ENCODE measurements at places on chromosomes 6 and 20.

- no peak for DNase-seq
Observed at GRCh38 chr20:64084685-64085152, 521 bp upstream of the LKAAEAR1 start.

- DNase-seq: peak; percentile 61
Observed at GRCh38 chr20:31811796-31812728, 7.1 kb upstream of the MYLK2 start.

GRCh38 chr6:137973201-137973600 lies 106.1 kb downstream of the TNFAIP3 start:
- DNase-seq: peak; percentile 76

GRCh38 chr6:16619777-16620176 lies 141.5 kb downstream of the ATXN1 start:
- no peak for DNase-seq

- peak; percentile 35 for DNase-seq
Observed at GRCh38 chr6:42352856-42353564, 98.7 kb downstream of the TRERF1 start.

DNA sequence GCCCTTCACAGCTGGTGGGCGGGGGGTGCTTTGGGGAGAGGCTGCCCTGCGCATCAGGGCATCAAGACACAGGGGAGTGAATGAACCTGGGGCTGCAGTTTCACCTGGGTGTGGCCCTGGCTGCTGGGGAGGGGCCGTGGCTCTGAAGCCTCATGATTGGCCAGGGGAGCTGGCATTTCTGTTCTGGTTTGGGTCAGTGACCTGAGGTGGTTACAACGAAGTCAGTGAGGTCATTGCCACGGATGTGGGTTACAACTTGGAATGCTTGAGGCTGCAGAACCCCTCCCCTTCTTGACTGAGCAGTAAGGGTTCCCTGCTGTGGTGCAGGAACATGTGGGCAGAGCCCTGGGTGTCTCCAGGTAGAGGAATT lies 3.0 kb downstream of the TCEA2 start:
- DNase-seq: peak; percentile 61

DNA sequence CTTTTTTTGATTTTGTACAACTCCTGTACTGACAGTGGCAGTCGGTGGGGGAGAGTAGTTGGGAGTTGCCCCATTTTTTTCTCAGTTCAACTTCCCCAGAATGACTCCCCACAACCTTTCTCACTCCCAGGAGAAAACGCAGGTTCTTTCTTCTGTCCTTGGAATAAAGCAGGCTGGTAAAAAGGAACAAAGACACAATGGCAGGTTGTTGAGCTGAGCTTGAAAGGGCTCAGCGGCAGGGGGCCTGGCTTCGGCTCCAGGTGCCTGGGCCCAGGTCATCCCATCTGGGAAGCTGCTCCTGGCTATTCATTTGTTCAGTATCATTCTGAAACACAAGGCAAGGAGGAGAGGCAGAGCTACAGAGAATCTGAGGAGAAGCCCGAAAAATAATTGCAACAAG lies 46.2 kb downstream of the PROKR2 start:
- DNase-seq: no peak

- peak; percentile 40 for DNase-seq
Observed at GRCh38 chr6:80477591-80477990, 371.1 kb downstream of the BCKDHB start.

- DNase-seq: no peak
Observed at GRCh38 chr6:90314514-90314913, 17.9 kb upstream of the BACH2 start.

DNA sequence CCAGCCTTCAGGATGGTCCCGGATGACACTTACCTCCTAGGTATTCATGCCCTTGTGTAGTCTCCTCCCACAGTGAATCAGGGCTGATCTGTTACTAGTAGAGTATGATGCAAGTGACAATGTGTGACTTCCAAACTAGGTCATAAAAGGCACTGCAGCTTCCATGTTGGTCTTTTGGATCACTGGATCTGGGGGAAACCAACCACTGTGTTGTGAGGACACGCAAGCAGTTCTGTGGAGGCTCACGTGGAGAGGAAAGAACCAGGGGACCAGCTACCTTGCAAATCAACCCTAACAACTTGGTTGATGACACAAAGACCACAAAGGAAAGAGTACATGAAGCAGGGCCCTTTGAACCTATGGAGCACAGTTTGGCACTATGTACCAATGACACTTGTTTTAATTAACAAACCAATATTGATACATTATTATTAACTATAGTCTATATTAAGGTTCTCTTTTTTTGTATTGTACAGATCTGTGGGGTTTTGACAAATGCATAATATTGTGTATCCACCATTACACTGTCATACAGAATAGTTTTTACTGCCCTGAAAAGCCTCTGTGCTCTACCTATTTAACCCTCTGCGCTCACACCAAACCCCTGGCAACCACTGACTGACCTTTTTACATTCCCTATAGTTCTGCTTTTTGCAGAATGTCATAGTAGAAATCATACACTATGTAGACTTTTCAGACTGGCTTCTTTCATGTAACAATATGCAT lies 16.3 kb upstream of the SDCBP2 start:
- no peak for DNase-seq

DNA sequence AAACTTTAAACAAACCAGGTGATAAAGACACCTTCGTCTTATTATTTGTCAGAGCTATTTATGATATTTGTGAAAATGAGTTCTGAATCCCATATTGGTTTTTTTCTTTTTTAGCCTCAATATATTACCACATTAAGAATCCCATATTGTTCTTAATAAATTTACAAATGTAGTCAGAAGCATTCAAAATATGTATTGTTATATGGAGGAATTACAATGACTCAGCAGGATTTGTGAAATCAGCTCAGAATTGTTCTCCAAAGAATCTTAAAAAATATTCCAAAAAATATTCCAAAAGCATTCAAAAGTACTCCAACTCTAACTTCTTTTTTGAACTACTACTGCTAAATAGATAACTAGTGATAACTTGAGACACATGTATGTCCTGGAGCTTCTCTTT lies 6.5 kb upstream of the ZNF343 start:
- peak; percentile 30 for DNase-seq

DNA sequence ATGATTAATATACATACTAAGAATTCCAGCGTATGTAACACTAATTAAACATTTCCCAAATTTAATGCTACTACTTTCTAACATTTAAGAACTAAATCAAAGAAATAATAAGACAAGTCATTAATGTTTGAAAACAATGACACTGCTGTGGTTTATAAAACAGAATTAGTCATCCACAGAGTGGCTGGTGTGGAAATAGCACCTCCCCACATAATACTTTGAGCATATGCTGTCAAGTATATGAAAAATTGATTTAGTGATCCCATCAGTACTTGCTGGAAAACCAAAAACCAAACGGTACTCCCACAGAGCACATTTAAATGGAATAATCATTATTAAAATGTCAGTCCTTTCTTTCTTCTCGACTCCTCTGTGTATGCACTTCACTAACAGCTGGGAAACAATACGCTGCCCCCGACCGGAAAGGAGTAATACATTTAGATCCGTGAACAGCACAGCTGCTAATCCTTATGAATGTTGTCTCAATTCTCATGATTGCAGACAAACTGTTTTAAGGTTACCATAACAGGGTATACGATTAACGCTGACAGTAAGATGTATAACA lies 78.4 kb downstream of the PREP start:
- no peak for DNase-seq

DNA sequence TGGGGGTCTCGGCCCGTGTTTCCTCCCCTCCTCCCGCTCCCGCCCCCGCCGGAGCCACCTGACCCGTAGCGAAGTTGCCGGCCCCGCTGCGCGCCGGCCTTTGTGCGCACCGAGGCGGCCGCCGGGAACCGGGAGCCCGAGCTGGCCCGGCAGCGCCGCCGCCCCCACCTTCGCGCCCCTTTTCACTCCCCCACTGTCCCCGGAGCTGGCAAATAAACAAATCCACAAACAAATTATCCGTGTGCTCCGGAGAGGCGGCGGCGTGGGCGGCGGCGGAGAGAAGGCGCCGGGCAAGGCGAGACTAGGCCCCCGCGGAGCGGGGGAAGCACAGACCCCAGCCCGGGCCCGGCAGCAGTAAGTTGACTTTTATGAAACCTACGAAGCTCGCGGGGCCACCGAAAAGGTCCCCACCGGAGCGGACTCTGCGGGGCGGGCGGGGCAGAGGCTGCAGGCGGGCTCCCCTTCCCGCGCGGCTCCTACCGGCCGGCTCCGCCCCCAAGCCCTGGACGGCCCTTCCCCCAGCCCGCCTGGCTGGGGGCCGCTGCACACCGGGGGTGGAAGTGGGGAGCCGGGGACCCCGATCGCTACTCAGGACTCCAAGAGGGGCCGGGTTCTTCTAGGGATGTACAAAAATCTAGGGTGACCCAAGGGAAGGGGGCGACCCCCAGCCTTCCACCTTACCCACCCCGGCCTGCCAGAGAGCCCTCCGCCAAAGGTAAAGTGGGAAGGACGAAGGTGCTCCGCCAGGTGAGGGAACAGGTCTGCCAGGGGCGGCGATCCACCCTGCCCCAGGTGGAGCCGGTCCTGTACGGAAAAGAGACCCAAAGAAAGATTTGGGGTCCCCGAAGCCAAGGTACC lies 40.7 kb downstream of the YTHDF1 start:
- no peak for DNase-seq

Measured in fibroblast of gingiva (primary cell).